Activated CD4-positive, alpha-beta T cell treated with anti-CD3 and anti-CD28 coated beads, Interleukin-10, Interleukin-2, amounts not matched to agents 100 ng/mL and 50 ng/mL, durations not matched to agents 16 hours and 8 hours (primary cell): ENCODE measurements at places on chromosomes 7 and 10.

- DNase-seq: no peak
Observed at GRCh38 chr10:69242852-69243212, 22.7 kb downstream of the HKDC1 start.

DNA sequence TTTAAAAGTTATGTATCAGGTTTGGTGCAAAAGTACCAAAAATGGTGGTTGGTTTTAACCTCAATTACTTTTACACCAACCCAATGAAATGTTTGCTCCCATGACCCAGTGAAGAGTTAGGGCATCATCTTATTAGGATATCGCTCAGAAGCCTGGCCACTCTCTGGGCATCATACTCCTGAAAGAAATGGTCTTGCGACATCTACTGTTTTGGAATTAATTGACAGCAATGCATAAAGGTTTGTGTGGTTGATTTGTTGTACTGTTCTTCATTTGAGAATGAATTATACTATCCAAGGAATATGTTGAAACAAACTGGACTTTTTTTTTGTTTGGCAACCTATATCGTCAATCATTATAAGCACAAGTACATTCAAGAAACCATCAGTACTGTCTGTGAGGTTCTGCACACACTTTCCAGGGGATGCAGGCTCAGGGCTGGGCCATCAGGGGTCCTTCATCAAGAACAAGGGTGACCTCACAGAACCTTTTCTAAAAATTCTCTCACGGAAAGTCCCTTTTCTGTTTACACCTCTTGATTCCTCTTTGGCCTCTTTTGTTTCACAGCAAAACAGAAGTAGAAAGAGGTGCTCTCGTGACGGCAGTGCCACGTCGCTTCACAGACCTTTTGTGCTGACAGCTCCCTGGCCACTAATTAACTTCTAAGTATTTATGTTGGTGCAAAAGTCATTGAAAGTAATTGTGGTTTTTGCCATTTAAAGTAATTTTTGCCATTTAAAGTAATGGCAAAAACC is 117.2 kb upstream of the KLF6 start:
- DNase-seq: peak; percentile 64

DNA sequence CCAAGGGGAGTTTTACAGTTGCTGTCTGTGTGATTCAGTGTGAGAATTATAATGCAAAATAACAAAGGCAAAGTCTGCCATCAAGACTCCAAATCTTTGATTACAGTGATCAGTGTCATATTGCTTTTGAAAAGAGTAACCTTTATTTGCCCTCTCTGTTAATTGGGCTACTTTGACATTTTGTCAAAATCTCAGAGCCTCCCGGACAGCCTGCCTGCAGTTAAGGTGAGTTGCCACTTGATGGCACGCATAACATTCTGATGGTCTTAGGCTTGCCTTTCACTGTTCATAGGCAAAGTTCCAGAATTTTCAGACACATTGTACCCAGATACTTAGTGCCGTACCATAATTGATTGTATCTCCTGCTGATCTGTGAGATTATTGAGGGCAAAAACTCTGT is 253.5 kb downstream of the ABCA13 start:
- peak; percentile 4 for DNase-seq

DNA sequence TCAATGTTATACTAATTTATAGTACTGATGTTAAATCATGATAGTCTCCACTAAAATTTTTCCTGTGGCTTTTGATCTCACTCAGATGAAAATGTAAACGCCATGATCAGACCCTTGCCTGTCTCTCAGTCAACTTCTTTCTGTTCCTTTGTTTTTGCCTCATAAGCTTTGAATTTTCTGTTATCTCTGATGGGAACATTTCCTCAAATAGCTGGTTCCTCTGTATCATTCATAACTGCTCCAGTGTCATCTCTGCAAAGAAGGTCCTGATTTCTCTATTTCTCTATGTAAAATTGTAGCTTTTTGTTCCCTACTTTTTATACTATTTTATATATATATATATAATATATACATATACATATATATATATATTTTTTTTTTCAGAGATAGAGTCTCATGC is 67.5 kb downstream of the GPR141 start:
- no peak for DNase-seq

- no peak for DNase-seq
Observed at GRCh38 chr7:31190906-31191305, 138.8 kb downstream of the ADCYAP1R1 start.

- no peak for DNase-seq
Observed at GRCh38 chr10:49602380-49603023, 7.6 kb upstream of the SLC18A3 start.

- DNase-seq: no peak
Observed at GRCh38 chr10:17836942-17837341, 27.8 kb downstream of the MRC1 start.

GRCh38 chr7:512541-513311 is 6.9 kb downstream of the PDGFA start:
- DNase-seq: no peak

GRCh38 chr10:104268405-104268712 is 625 bp upstream of the GSTO2 start:
- DNase-seq: no peak

DNA sequence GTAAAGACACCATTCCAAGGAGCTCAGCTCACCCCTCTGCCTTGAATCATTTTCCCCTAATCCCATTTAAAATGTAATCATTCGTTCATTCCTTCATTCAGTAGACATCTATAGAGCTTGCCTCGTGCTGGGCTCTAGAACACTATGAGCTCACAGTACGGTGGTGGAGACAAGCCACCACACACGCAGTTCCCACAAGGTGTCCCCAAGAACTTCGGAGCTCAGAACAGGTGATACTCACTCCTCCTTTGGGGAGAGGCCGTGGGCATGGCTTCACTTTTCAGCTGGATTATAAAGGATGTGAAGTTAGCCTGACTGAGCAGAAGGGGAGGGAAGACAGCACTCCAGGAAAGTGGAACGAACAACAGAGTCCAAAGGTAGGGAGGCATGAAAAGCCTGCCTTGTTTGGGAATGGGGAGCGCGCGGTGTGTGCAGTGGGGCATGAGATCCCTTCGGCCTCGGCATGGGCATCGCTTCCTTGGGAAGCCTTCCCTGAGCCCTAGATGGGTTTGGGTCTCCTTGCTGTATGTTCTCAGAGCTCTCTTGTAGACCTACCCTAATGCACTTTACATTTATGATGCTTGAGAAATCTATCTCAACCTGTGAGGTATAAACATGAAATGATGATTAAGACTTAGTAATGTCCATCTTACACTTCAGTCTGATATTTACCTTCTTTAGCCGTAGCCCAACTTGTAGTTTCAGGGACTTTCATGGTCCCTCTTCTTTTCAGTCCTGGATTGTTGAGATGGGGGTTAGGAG is 809 bp upstream of the OGA start:
- DNase-seq: no peak

- no peak for DNase-seq
Observed at GRCh38 chr7:118648002-118648401, 423.5 kb downstream of the ANKRD7 start.

DNA sequence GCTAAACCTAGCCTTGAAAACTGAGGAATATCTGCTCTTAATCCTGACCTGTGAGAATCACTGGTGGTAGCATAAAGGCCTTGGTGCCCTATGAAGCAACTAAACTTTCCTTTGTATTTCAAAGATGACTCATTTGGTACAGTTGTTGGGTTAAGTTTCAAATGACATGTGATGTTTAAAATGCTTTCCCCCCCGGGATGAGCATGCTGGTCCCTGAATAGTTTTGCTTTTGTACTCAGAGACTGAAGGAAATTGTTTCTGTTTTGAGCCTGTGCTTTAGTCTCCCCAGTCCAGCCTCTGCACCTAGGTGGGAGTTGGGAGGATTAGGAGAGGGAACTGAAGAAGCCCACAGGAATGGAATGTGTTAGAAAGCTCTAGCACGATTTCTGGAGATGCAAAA is 258.9 kb upstream of the NPY start:
- DNase-seq: no peak

DNA sequence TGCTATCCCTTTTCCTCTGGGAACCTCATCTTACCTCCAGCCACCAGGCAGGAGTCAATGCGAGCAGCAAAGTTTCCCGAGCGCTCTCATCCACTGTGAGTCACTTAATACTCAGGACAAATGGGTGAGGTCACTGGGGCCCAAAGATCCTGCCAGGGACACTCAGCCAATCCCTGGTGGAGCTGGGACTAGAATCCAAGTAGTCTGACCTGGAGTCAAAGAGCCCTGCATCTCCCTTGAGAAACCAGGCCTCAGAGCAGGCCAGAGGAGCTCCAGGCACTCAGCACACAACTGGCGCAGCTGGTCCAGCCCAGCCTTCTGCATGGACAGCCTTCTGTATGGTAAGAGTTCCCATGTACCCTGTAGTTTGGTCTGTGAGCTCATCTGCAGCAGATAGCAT is 142.3 kb downstream of the MAPK8 start:
- no peak for DNase-seq

GRCh38 chr10:26499426-26499825 is 61.3 kb downstream of the APBB1IP start:
- no peak for DNase-seq

DNA sequence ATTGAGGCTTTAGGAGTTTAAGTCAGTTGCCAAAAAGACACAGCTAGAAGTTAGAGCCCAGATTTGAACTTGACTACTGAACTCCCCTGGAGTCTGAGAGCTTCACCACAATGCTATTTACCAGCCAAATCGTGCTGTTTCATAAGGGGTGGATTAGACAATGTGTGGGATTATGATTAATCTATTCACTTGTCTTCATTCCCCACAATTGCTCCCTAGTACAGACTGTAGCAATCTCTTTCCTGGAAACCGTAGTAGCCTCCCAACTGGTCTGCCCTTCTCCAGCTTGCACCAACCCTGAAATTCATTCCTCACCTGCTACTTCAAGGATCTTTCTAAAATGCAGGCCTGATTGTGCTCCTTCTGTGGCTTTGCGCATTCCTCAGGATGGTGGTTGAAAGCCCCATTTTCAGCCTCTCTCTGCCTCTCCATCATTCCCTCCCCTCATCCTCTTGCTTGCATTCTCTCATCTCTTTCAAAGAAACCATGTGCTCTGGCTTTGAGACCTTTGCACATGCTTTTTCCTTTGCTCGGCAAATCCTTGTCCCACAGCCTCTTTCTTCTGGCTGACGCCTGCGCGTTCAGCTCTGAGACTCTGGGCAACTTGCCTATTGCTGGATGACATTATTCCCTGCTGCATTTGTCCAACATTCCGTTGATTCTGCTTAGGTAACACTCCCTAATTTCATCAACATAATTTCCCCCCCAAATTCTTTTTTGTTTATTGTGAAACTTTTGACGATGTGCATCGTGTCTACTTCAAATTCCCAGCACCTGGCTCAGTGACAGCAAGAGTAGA is 145.1 kb downstream of the ADRA2A start:
- DNase-seq: no peak

DNA sequence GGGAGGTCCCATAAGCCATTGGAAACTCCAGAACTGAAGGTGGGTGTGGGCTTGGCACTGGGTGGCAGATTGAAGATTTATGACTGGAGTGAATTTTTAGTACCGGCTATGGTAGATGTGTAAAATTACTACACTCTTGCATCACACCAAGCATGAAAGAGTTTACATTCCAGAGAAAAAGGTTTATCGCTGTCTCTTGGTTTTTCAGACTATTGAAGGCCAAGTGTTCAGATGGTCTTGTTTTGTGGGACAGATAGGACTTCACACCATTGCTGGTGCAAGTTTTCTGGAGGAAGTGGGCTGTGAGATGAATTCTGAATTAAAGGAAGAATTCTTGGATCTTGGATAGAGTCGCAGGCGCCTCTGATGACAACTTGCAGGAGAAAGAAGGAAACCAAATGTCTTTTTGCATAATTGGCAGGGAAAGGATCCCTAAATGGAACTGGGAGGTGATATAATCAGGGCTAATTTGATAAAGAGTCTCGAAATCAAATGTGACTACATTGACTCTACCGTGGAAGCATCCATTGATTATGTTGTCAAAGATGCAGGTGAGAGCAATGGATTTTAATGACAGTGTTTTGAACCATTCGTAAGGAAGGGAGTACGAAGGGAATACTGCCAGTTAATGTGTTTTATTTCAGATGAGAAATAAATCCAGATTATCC is 14.2 kb upstream of the NMT2 start:
- no peak for DNase-seq

DNA sequence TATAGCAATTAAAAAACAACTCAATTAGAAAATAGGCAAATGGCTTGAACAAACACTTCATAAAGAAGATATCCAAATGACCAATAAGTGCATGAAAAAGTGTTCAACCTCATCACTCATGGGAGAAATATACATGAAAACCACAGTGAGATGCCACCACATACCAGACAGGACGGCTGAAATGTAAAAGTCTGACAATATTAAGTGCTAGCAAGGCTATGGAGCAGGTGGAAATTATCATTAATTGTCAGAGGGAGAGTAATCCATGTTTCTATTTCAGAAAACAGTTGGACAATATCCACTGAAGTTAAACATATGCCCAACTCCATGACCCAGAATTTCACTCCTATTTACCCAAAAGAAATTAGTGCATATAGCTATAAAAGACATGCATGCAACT is 42.6 kb upstream of the GRID1 start:
- no peak for DNase-seq

DNA sequence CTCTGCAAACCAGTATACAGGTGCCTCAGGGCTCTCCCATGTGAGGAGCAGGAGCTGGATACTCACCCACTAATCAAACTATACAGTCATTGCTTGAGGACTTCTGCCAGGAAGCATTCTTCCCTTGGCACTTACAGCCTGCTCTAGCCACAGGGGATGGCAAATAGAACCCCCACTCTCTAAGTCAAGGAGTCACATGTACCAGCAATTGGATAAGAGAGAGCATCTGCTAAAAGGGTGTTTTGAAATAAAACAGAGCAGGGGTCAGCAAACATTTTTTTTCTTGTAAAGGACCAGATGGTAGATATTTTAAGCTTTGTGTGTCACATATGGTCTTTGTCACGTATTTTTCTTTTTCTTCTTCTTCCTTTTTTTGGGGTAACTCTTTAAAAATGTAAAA is 865.2 kb upstream of the GHITM start:
- no peak for DNase-seq

DNA sequence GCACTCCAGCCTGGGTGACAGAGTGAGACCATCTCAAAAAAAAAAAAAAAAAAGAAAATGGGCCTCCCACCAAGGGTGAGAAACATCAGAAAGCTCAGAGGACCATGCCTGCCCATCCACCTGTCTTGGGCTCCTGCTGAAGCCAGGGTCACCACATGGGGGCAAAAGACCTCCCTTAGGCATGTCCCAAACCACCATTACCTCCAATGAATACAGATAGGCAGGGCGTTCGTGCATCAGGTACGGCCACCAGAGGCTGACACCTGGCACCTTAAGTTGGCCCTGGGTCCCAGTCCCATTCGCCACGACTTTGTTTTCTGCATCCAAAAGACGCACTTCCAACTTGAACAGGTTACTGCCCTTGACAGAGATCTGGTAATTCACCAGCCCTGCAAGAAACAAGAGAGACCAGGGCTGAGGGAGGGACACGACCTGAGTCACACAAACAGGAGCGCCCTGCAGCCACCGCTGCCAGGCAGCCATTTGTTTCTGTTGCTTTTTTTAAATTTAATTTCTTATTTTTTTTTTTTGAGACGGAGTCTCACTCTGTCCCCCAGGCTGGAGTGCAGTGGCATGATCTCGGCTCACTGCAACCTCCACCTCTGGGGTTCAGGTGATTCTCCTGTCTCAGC is 6.1 kb downstream of the GUSB start:
- no peak for DNase-seq
